ENCODE measurements at places on chromosomes 1 and 21.

- H3K4me3 ChIP-seq: peak overlapping the region; percentile 69
- peaks cover 3% of the 10 kb centered on the region for H3K36me3 ChIP-seq
- H3K27ac ChIP-seq: no peak overlapping the region
- no peaks in the 10 kb centered on the region for H3K4me1 ChIP-seq
- no peaks in the 10 kb centered on the region for H3K27me3 ChIP-seq
- DNase-seq: no peak
Observed at GRCh38 chr1:113074237-113074636, 1.2 kb downstream of the LRIG2 start.

DNA sequence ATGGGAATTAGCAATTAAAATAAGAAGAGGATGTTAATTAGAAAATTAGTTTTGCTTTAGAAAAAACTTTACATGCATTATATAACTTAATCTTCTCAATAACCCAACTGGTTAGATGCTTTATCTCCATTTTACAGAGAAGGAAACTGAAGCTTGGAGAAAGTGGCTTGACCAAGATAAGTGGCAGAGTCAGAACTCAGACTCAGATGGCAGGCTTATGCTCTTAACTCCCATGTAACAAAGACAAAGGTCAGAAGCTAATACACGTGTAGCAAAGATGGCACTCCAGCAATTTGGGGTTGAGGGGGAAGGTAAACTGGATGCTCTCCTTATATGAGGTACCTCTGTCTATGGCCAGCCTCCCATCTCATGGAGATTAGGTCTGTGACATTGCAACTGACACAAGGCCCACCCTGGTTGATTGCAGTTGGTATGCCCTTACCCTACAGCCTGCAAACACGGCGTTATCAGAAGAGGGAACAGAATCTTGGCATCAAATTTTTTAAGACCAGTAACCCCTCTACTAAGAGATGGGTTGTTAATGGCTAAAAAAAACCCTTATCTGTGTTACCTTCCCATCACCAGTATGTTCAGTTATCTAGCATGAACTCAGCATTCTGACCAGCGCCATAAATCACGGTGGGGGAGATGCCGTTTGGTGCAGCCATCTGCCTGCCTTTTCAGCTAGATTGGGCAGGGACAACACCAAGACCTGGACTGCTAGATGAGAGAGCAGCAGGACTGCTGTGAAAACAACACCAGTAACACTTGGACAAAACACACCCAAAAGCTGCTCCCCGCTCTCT lies 97.0 kb downstream of the UBR4 start:
- no peak overlapping the region for H3K4me3 ChIP-seq
- H3K4me1 ChIP-seq: no peaks in the 10 kb centered on the region
- DNase-seq: no peak
- no peaks in the 10 kb centered on the region for H3K27me3 ChIP-seq
- peaks cover 6% of the 10 kb centered on the region for H3K36me3 ChIP-seq

GRCh38 chr1:153567621-153568366 lies 2.1 kb upstream of the S100A2 start:
- peak; percentile 39 for DNase-seq
- no peaks in the 10 kb centered on the region for H3K27me3 ChIP-seq
- H3K4me1 ChIP-seq: peaks cover 17% of the 10 kb centered on the region
- no peak overlapping the region for H3K4me3 ChIP-seq

DNA sequence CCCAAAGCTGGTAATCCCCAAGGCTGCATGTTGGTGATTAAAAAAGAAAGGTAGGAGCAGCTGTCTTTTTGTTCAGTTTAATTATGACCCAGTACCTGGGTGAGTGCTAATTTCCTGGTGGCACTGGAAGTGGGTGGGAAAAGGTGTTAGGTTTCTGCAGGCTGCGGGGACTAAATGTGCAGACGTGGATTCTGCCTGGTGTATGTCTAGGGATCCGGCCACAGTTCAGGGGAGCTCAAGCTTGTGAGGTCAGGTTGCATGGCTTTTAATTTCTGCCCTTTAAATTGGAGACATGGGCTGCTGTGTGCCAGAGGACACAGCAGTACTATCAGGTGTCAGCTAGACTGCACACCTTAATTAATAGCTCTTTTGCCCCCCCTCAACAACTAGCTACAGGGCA lies 20.3 kb upstream of the TBX19 start:
- no peak overlapping the region for H3K4me3 ChIP-seq
- no peak for DNase-seq

DNA sequence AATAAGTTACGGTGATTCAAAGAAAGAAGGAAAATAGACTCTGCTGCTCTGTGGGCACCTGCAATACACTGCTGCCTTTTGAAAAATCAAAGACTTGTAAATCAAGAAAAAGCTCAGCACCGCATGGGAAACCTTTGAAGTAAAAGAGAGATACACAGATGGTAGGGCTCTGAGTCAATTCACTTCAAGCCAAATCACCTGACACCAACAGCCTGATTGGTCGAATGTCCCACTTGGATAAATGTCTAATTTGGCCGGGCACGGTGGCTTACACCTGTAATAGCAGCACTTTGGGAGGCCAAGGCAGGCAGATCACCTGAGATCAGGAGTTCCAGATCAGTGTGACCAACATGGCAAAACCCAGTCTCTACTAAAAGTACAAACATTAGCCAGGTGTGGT lies 19.2 kb upstream of the RCAN3 start:
- DNase-seq: no peak
- H3K4me1 ChIP-seq: no peaks in the 10 kb centered on the region

- peak overlapping the region; percentile 82 for H3K4me3 ChIP-seq
- no peaks in the 10 kb centered on the region for H3K27me3 ChIP-seq
- peaks cover 15% of the 10 kb centered on the region for H3K4me1 ChIP-seq
- no peak for DNase-seq
- no peak overlapping the region for H3K27ac ChIP-seq
- peaks cover 25% of the 10 kb centered on the region for H3K36me3 ChIP-seq
Observed at GRCh38 chr1:93081716-93082115, 2.6 kb downstream of the MTF2 start.

All from neural progenitor cell (in vitro differentiated cells).